ENCODE measurements at places on chromosomes 13 and 19.

DNA sequence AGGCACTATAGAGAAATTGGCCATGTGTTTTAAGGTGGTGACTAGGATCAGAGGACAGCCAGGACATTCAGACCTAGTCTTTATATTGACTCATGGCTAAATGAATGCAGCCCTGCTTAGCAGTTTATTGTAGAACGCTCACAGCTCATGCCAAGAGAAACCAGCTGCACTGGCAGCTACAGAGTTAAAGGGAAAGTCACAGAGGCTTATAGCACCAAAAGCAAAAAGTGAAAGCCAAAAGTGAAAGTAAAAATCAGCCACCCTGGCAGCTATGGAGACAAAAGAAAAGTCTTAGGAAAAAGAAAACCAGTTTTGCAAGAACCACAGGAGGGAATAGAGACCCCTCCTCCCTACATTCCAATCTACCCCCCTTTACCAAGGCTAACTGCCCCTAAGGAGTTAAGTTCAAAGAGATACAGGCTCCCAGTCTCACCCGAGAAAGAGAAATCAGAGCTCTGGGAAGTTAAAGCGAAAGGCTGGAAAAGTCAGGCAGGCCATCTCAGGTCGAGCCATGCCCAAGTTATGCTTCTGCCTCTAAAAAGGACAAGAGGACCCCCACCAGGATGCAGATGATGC is 99.0 kb downstream of the ZNF429 start:
- DNase-seq, result no peak

DNA sequence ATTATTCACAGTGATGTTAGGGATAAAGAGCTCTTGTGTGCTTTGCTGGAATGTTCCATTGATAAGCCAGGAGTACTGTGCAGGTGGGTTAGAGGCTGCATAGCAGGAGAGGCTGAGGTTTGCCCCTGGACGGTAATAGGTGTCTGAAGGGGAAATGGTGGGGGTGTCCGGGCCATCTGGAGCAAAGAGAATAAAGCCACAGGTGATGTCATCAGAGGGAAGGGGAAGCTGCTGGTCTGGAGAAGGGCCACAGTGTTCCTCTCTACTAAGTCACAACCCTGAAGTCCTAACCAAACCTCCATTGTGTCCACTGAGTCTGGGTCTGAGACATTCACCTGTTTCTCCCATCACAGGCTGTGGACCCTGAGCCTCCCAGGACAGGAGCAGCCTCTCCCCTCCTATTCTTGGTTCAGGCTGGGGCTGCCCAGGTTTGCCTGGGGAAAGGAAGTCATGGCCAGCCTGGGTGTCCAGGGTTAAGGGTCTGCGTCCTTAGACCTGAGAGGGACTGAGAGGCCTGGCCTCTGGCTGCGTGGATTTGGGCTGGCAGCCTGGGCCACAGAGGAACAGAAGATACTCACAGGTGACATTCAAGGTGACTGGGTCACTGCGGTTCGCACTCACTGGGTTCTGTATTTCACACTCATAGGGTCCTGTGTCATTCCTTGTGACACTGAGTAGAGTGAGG is 6.8 kb downstream of the CEACAM1 start:
- DNase-seq, result no peak

DNA sequence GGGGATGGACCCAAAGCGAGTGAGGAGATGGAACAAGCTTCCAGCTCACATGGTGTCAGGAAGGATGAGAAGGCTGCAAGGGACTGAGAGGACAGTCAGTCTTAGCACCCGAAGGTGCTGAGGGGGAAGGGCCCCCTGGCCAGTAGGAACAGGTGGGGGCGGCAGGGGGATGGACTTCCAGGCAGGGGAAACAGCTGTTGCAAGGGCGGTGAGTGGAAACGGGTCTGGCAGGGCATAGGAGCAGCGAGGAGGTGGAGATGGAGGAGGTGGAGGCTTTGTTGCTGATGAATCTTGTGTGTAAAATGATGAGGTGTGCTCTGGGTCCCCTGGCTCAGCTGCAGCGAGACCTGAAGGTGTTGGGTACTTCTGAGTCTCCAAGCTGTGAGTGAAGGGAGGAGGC is 1.2 kb downstream of the MAP1S start:
- DNase-seq, result no peak

DNA sequence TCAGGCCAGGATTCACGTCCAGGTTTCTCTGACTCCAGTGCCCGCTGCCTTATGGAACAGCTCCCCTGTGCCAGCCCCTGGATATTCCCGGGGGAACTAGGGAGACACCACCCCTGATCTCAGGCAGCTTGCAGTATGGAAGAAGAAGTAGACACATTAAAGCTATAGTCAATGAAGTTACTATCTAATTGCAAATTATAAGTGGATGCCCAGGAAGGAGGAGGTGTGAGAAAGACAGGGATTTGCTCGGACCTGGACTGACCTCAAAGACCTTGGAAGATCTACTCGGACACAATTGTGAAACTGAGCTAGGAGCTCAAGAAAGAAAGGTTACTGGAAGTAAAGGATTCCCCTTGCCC is 10.4 kb downstream of the SIGLEC11 start:
- no peak for DNase-seq

DNA sequence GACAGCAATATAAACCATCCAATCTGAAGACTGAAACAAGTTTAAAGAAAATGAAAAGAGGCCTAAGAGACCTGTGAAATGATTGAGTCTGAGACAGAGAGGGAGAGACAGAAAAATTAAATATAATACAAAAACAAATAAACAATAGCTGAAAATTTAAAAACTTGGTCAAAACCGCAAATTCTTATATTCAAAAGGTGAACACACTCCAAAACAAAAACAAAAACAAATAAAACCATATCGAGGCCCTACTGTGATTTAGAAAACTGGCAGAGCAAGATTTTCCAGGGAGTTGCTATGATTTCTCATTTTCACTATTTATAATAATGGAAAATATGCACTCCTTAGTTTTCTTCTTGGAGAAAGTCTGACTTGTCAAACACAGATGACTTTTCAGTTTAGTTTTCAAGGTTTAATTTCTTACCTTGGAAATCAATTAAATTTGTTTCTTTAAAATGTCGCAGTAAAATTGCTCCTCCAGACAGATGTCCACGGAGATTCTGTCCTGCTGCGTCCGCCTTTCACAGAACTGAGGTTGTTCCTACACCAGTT is 1420.3 kb downstream of the UQCRFS1 start:
- no peak for DNase-seq

DNA sequence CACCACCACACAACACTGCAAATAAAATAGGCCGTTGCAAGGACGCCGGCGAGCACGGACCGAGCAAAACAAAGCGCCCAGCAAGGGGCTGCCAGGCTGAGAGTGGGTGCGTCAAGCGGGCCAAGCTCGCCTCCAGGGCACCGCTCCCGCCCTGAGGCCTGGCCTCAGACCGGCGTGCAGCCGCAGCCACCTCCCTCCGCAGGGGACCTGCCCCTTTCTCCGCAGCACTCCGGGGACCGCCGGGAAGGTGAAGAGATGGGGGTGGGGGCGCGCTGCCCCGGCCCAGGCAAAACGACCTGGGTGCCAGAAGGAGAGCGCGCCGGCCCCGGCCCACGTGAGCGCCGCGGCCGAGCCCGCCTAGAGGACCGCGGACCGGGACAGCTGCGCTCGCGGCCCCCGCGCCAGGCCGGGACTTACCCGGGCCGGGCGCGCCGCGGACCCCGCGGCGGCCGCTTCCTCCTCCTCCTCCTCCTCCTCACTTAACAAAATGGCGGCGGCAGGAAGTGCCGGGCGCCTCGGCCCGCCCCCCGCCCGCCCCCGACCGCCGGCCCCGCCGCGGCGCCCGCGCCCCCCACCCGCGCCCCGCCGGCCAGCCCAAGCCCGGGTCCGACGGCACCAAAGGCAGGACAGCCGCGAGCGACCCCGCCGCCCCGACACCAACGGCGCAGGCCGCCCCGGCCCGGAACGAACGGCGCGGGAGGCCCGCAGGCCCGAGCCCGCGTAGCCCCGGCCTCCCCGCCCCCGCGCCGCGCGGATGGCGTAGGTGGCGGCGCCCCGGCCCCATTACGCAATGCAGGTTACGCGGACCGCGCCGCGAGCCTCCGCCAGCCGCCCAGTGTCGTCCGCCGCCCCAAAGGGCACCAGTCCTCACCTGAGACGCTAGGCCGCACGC is 674 bp downstream of the BRD4 start:
- DNase-seq, result peak; percentile 68

DNA sequence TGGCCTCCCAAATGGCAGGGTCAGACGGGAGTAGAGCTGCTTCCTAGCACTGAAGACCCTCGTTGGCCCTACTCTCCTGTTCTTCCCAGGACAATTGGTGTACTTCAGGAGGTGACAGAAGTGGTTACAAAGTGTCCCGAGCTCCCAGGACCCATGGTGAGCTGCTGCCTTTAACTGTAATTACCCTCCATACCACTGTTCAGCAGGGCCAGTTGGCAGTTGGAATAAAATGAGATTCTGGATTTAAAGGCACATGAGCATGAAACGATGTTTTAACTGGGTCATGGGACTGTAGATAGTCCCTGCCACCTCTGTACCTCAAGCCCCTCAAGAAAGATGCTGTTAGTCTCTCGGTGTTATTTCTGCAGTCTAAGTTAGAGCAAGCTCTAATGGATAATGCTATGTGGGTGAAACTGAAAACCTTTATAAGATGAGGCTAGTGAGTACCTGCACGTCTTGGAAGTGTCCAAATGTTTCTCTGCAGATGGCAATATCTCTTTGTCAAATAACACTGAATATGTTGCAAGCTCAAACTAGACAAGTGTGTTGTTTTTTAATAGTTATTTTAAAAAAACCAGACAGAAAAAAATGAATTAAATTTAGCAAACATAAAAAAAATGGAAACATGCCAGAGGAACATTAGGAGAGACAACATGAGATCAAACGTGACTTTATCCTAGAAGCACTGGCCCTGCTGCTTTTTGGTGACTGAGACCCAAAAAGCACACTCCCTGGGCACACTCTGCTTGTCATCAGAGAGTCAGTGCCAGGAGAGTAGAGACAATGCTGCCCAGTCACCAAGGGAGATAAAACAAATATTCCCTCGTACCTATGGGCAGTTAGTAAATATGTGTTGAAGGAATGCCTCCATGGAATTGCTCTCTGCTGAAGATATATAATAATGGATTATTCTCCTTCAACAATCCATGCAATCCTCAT is 266.3 kb downstream of the LMO7 start:
- DNase-seq, result no peak

GRCh38 chr13:91314888-91315287 is 32.6 kb upstream of the MIR17HG start:
- no peak for DNase-seq

GRCh38 chr19:24040621-24041020 is 46.4 kb upstream of the ZNF254 start:
- DNase-seq, result no peak

DNA sequence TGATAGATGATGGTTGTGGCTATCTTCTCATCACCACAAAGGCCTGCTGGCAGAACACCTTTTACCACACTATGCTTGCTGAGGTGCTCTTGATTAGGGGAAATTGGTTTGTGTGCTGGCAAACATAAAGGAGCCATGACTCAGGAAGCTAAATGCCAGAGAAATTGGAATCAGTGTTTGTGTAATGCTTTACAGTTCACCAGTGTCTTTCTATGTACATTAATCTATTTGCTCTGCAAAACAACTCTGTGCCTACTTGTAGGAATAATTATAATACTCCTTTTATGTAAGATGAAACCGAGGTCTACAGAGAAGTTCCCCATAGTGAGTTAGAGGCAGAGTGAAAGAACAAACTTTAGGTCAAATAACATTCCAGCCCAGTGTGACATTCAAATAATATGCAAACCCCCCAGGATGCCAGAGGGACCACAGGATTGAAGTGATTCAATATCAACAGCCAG is 390.5 kb upstream of the HTR2A start:
- no peak for DNase-seq

DNA sequence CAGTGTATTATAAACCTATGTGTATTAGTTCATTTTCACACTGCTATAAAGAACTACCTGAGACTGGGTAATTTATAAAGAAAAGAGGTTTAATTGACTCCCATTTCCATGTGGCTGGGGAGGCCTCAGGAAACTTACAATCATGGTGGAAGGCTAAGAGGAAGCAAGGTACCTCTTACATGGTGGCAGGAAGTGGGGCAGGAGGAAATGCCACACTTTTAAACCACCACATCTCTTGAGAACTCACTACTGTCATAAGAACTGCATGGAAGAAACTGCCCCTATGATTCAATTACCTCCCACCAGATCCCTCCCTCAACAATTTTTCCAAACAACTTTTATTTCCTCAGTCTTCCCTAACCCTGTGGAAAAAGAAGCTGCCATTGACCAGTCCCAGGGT is 14.5 kb upstream of the TPP2 start:
- DNase-seq, result no peak

- DNase-seq, result no peak
Observed at GRCh38 chr13:26658448-26659385, 101.2 kb downstream of the WASF3 start.

GRCh38 chr19:1970003-1970805 is 29.2 kb downstream of the CSNK1G2 start:
- no peak for DNase-seq

GRCh38 chr19:31676271-31677004 is 327.2 kb upstream of the TSHZ3 start:
- peak; percentile 14 for DNase-seq

GRCh38 chr19:19635313-19635702 is 7.3 kb upstream of the LPAR2 start:
- DNase-seq, result no peak

- peak; percentile 45 for DNase-seq
Observed at GRCh38 chr19:14475251-14476073, at the start of gene PTGER1. PTGER1 (minus strand) TSS chr19:14475354; CDS start chr19:14474320, 1,034 bp downstream.

- DNase-seq, result peak; percentile 97
Observed at GRCh38 chr19:4123615-4124568, at the start of gene MAP2K2. MAP2K2 (minus strand) TSS chr19:4124122; CDS start chr19:4123875, 247 bp downstream.
